Upper lobe of left lung (tissue), 6 donors: ENCODE measurements at places on chromosomes 1 and 21. TPM values are rescaled to one million over a fixed set of nuclear protein-coding genes. Genes with fewer than 3 reads are reported as not detected.

DNA sequence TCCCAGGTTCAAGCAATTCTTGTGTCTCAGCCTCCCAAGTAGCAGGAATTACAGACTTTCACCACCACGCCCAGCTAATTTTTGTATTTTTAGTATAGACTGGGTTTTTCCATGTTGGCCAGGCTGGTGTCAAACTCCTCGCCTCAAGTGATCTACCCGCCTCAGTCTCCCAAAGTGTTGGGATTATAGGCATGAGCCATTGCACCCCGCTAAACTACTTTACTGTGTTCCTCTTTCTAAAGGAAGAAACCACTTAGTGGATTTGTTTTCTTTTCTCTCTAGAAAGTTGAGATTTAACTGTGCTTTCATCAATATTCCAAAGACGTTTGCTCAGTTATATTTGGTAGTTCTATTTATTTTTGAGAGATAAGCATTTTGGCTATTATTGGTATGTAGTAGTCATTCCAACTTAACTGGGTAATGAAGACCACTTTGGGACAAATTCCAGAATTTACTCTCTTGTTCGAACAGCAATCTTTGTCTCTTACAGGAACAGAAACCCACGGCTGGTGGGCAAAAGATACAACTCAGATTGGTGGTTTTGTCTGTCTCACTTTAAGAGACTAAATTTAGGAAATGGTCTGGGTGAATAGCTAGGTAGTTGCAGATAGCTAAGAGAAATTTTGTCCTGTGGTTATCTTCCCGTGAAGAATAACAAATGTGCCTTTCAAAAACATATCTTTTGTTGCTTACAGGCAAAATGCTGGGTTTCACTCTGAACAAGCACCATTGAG is 103.5 kb upstream of the CD55 start:
- H3K27me3 ChIP-seq, result no peaks in the 10 kb centered on the region
- H3K27ac ChIP-seq, result peak overlapping the region; percentile 68
- DNase-seq, result no peak
- H3K4me1 ChIP-seq, result peaks cover 4% of the 10 kb centered on the region

DNA sequence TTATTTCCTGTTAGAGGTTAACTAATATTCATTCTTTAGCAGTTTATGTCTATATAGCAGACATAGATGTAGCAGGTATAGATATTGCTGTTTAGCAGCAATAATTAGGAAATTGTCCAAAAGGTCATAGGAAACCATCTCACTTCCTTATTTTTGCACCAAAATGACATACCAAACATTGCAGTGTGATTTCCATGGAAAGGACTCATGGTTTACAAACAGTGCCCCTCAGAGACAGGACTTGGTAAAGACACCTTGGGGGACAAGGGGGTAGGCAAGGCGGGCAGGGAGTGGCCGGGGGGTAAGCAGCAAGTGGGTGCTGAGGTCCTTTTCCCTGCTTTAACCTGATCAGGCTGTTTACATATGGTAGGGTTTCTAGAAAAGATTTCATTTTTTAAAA is 30.5 kb downstream of the BATF3 start:
- no peak overlapping the region for H3K27ac ChIP-seq
- no peak for DNase-seq
- H3K4me3 ChIP-seq, result no peak overlapping the region
- no peaks in the 10 kb centered on the region for H3K27me3 ChIP-seq
- H3K36me3 ChIP-seq, result no peaks in the 10 kb centered on the region

- peak overlapping the region; percentile 97 for H3K4me3 ChIP-seq
- peak overlapping the region; percentile 100 for H3K27ac ChIP-seq
- peak; percentile 79 for DNase-seq
- H3K36me3 ChIP-seq, result peaks cover 3% of the 10 kb centered on the region
- peaks cover 16% of the 10 kb centered on the region for H3K4me1 ChIP-seq
Measured at GRCh38 chr21:37071561-37072273, 1.2 kb downstream of the PIGP start.

GRCh38 chr1:15757016-15757543 is 1.5 kb upstream of the FBLIM1 start:
- H3K4me1 ChIP-seq, result peaks cover 40% of the 10 kb centered on the region
- H3K27ac ChIP-seq, result no peak overlapping the region
- no peak overlapping the region for H3K4me3 ChIP-seq
- H3K36me3 ChIP-seq, result no peaks in the 10 kb centered on the region

- H3K4me3 ChIP-seq, result no peak overlapping the region
- no peaks in the 10 kb centered on the region for H3K27me3 ChIP-seq
- H3K36me3 ChIP-seq, result no peaks in the 10 kb centered on the region
- no peak overlapping the region for H3K27ac ChIP-seq
- no peak for DNase-seq
- H3K4me1 ChIP-seq, result no peaks in the 10 kb centered on the region
Measured at GRCh38 chr1:76666499-76666898, 200.8 kb upstream of the ST6GALNAC5 start.

DNA sequence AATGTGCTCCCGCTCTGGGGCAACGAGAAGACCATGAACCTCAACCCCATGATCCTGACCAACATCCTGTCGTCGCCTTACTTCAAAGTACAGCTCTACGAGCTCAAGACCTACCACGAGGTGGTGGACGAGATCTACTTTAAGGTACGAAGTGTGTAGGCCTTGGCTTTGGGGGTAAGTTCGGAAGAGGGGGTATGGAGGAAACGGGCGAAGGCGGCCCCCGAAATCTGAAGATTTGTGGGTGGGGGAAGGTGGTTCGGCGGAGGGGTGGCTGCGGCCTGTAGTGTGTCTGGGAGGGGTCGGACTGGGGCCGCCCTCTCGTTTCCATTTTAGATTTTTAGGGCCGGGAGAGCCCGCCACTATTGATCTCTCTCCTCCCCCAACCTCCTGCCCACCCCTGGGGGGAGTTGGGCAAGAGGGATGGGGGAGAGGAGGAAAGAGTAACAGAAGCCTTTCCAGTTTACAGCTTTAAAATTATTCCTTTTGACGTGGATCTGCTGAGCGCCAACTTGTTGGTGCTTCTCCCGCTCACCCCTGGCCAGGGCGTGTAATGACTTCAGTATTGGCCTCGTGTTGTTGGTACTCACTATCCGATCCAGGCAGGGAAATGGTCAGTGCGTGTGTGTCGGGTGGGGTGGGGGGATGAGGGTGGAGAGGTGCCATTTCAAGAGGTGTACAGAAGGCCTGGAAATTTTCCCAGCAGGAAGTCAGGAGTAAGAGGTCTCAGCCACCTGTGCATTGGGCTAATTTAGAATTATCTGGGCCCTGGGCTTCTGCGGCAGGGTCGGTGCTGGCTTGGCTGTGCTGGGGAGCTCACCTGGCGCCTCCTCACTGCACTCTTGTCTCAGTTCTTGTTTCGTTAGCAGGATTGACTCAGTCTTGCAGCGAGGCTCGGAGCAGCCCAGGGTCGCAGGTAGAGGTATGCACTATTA is 880 bp downstream of the PRPF38B start:
- H3K27ac ChIP-seq, result peak overlapping the region; percentile 98
- peaks cover 14% of the 10 kb centered on the region for H3K36me3 ChIP-seq
- peak overlapping the region; percentile 92 for H3K4me3 ChIP-seq
- peak; percentile 61 for DNase-seq

GRCh38 chr1:214259353-214259977 is 21.5 kb upstream of the SMYD2 start:
- no peak overlapping the region for H3K27ac ChIP-seq
- no peaks in the 10 kb centered on the region for H3K4me1 ChIP-seq
- H3K27me3 ChIP-seq, result no peaks in the 10 kb centered on the region
- no peak overlapping the region for H3K4me3 ChIP-seq
- H3K36me3 ChIP-seq, result no peaks in the 10 kb centered on the region
- no peak for DNase-seq

DNA sequence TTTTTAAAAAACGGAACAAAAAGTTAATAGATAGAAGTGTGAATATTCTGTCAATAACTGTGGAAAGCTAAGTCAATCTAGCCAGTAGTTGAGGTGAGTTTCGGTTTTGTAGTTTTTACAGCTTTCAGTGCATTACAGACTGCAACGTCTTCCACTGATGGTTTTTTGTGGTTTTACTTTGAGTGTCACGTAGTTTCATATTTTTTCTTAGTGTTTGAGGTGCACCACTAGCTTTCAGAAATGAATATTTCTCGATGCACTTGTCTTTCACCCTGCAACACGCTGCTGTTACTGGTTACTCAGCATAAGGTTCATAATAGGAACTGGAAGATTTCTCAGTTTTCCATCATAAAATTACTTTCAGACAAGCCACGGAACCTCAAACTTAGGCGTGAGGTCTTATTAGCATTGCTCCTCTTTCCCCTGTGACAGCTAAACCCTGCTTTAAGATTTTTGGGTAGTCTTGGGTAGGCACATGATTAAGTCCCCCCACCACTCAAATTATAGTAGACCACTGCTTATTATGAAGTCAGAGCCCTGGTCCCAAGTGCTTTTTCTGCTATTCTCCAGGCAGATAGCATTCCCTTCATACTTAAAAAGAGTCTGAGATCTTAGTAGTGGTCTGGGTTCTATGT is 1412.7 kb downstream of the KCNT2 start:
- DNase-seq, result no peak
- no peak overlapping the region for H3K4me3 ChIP-seq
- no peak overlapping the region for H3K27ac ChIP-seq
- no peaks in the 10 kb centered on the region for H3K27me3 ChIP-seq

DNA sequence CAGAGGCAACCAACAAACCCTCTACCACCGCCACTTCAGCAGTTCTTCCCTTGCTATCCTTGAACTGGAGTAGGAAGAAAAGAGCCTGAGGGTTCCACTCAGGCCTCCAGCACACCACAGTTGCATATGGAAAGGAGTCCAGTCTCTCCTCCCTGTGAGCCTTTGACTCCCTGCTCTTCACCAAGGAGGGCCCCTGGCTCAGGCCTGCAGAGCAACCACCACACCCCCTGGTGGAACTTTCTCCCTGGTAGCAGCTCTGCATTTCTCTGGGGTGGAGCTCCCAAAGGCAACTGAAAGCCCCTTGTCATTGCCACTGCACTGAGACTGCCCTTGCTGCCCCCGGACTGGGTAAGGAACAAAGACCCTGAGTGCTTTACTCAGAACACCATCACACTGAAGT is 1021.5 kb upstream of the ADGRL2 start:
- no peak overlapping the region for H3K4me3 ChIP-seq
- no peaks in the 10 kb centered on the region for H3K27me3 ChIP-seq
- H3K4me1 ChIP-seq, result no peaks in the 10 kb centered on the region
- DNase-seq, result no peak
- no peak overlapping the region for H3K27ac ChIP-seq
- no peaks in the 10 kb centered on the region for H3K36me3 ChIP-seq

DNA sequence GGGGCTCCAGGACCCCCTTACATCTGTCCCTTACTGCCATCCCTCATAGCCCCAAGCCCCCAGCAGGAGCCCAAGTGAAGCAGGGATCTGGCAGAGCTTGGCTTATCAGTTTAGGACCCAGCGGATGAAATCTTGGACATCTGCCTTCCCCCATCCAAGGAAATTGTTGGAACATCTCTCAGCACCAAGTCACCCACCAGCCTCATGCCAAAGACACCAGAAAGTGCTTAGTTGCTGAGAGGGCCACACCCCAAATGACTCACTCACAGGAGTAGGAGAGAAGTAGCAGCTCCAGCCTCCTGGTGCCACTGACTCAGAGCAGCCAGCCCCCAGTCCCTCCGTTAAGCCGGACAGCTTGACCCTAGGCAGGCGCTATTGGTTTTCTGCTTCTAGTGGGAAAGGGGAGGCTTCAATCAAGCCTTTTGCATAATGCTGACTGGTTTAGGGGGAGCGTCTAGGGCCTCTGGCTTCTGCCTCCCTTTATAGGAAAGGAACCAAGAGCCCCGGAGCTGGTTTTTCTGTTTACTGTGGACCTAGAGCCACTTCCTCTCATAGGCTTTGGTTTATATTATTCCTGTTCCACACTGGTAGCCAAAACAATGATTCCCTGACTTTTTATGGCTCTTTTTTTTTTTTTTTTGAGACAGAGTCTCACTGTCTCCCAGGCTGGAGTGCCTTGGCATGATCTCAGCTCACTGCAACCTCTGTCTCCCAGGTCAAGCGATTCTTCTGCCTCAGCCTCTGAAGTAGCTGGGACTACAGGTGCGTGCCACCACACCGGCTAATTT is 114.2 kb upstream of the IPO9 start:
- peaks cover 64% of the 10 kb centered on the region for H3K4me1 ChIP-seq
- no peaks in the 10 kb centered on the region for H3K27me3 ChIP-seq
- H3K4me3 ChIP-seq, result no peak overlapping the region
- DNase-seq, result no peak
- H3K36me3 ChIP-seq, result peaks cover 7% of the 10 kb centered on the region

DNA sequence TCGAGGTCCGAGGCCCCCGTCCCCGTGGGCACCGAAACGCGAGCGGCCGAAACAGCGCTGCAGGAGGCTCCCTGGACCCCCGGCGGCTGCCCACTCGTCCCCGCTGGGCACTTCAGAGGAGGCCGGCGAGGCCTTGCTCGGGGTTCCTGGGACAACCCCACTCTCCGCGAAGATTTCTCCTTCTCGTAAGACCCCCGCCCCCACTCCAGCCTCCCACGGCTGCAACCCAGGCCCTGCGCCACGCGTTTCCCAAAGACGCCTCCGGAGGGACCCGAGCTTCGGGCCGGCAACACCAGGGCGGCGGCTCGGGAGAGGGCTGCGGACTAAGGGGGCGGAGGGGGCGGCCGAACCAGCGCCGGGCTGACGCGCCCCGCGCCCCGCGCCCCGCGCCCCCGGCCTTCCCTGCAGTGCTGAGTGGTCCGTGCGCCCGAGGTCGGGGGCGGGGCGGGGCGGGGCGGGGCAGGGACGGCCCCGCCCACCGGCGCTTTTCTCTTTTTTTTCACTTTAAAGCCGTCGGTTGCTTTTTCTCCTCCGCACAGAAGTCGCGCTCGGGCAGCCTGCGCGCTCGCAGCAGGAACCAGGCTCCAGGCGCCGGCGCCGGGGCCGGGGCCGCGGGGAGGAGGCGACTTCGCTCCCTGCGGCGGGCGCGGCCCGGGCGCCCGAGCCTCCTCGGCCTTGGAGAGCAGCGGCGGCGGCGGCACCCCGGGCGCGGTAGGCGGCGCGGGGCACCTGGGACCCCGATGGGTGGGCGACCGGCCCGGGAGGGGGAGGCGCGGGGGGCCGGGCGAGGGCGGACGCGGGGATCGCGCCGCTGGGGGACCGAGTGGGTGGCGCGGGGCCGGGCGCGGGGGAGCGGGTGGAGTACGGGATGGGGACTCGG is at the start of gene SPSB1:
SPSB1 (plus strand) TSS at position 534 of the 880 bp plus-strand sequence. CDS start 62,998 bp downstream, outside the sequence.
- peak within 1 kb of the TSS; percentile 90 for H3K4me3 ChIP-seq
- no peaks in the 10 kb centered on the region for H3K27me3 ChIP-seq
- H3K27ac ChIP-seq, result peak within 1 kb of the TSS; percentile 96
- H3K4me1 ChIP-seq, result peaks cover 33% of the 10 kb centered on the region

GRCh38 chr1:46394872-46395465 is 852 bp downstream of the FAAH start:
- no peak for DNase-seq
- peaks cover 8% of the 10 kb centered on the region for H3K4me1 ChIP-seq
- no peaks in the 10 kb centered on the region for H3K36me3 ChIP-seq
- H3K27ac ChIP-seq, result peak overlapping the region; percentile 61
- H3K4me3 ChIP-seq, result peak overlapping the region; percentile 71

GRCh38 chr1:79969886-79970285 is 963.4 kb upstream of the ADGRL4 start:
- no peaks in the 10 kb centered on the region for H3K36me3 ChIP-seq
- H3K27ac ChIP-seq, result no peak overlapping the region
- no peaks in the 10 kb centered on the region for H3K27me3 ChIP-seq
- no peak for DNase-seq
- H3K4me1 ChIP-seq, result no peaks in the 10 kb centered on the region

The CFH gene
- total RNA-seq, result 97.5 TPM

The CYP2J2 gene
- 1.8 TPM for total RNA-seq

The SHCBP1L gene
- not detected for total RNA-seq

The HHAT gene
- total RNA-seq, result 5.1 TPM

The PTPN7 gene
- total RNA-seq, result 9.3 TPM

The LMX1A gene
- total RNA-seq, result 0.67 TPM

The HPCAL4 gene
- total RNA-seq, result 1.1 TPM

The RBM15 gene
- total RNA-seq, result 21.6 TPM

The BRDT gene
- not detected for total RNA-seq

The CYP4A11 gene
- total RNA-seq, result not detected

The GPR25 gene
- total RNA-seq, result 0.54 TPM

The OR2AK2 gene
- not detected for total RNA-seq
